Endothelial cell of coronary artery (primary cell): ENCODE measurements at places on chromosomes 3 and 15. TPM values are rescaled to one million over a fixed set of nuclear protein-coding genes. Genes with fewer than 3 reads are reported as not detected.

XXYLT1 gene
- total RNA-seq, result 34.1 and 35.3 TPM in 2 replicates

KLHL40 gene
- total RNA-seq, result not detected in 2 replicates

THRB gene
- total RNA-seq, result 0.09 and 0.38 TPM in 2 replicates

TNFSF10 gene
- 36.7 and 53.2 TPM in 2 replicates for total RNA-seq

UPK1B gene
- 1.0 TPM in 1 of 2 replicates, not detected in the other for total RNA-seq

CADPS gene
- not detected in 2 replicates for total RNA-seq
